ENCODE measurements at places on chromosomes 11 and 22.

- no peak for DNase-seq
These were observed 19.3 kb upstream of the NUCB2 start for GRCh38 chr11:17257196-17257595.

DNA sequence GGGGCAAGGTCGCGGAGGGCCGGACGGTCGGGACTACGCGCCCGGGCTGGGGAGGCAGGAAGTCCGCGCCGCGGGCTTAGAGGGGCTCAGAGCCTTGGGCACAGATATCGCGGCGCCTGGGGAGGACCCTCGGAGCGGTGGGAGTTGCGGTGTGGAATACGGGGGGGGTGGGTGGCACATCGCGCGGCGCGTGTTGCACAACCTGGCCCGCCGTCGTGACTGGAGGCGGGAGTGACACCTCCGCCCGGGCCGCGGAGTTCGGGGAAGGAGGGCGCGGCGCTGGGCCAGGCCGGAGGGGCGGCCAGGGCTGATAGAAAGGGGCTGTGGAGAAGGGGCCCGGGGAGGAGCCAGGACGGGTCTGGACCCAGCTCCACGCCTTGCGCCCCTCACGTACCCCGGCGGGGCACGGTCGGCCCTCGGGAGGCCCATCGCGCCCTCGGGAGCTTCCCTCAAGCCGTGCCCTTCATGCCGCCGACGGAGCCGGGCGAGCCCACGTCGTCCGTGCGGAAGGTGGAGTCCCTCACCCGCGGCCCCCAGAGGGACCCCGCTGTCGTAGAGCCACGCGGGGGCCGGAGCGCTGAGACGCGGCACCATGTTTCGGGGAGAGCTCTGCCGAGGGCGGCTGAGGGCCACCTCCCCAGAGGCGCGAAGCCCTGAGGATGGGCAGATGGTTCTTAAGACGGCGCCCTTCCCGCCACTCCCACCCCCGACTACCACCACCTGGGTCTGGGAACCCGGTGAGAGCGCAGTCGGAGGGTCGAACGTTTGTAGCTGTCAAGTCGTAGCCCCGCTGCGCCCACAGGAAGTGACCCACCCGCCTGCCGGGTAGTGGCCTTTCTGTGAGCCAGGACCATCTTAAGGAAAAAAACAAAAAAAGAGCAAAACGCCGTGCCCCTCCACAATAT is 729 bp downstream of the IL17RA start:
- DNase-seq = no peak

DNA sequence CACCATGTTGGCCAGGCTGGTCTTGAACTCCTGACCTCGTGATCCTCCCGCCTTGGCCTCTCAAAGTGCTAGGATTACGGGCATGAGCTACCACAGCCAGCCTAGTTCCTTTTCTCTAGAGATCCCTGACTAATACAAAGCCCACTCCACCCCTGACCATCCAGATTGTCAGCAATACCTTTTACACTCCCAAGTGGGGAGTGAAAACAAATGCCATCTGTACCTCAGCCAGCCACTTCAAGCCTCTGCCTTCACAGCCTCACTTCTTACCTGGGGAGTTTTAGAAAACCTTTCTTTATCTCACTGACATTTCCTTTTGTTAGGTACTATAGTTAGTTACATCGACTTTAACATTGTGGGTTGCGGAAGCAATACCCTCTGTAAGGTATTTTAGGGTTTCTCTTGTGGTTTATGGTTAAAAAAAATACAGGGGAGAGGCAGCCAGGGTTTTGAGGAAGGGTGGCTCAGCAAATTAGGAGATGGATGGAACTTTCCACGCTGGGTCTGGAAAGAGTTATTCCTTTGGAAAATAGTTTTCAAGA is 8.9 kb downstream of the TOM1 start:
- no peak for DNase-seq

GRCh38 chr22:36914390-36914752 is 943 bp downstream of the CSF2RB start:
- DNase-seq = no peak

DNA sequence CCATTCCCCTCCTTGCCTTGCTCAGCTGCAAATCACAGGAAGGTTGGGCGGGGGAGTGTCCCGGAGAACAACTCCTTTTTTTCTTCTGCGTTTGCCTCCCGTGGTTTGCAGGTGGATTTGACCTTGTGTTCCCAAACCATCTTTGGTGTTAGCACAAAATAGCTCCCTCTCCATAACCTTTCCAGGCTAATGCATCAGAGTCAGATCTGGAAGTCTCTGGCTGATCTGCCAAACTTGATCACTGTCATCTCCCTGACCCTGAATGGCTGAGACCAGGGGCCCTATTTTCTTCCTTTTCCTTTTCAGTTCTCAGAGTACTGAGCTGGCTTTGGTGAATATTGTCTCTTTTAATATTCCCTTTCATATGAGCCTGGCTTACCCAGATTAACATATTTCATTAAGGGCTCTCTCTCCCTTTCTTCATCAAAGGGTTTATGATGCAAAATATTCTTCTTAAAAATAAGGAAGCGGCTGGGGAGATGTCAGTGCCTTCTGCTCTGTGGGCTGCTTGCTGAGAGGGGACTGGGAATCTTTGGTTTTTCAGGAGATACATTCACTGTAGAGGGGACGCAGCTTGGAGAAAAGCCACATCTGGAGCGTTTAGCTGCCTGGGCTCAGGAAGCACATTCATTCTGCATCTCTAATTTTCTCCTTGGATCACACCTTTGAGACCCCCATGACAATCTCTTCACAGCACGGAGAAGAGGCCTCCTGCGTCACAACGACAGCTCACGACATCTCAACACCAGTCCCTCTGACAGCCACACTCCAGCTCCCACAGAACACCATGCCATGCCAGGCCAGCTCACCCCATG is 148.3 kb downstream of the CEP164 start:
- no peak for DNase-seq

- no peak for DNase-seq
These were observed 9.4 kb downstream of the DRAP1 start for GRCh38 chr11:65928667-65929066.

GRCh38 chr11:102583141-102583873 is 41.8 kb downstream of the MMP20 start:
- DNase-seq = no peak

DNA sequence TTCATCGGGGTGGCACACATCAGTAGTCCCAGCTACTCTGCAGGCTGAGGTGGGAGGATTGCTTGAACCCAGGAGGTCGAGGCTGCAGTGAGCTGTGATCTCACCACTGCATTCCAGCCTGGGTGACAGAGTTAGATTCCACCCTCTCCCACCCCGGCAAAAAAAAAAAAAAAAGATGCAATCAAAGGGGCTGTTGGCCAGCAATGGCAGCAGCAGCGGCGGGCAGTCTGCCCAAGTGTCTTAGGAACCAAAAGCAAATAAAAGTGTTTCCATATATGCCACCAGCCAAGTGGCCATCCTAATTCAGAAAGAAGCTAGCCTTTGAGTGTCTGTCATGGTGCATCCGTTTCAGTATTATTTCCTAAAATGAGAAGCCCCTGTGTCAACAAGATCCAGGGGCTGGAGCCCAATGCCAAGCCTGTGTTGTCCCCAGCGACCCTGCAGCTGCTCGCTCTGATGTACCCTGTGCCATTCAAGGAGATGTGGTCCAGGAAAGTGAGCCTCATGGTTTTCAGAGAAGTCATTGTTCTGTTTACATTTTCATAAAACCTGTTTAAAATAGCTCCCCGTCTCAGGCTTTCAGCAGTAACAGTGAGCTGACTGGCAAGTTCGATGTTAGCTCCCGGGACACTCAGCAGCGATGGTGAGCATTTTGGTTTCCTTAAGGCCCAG is 12.5 kb downstream of the CDPF1 start:
- DNase-seq = no peak

- no peak for DNase-seq
These were observed 1.9 kb upstream of the CSNK1E start for GRCh38 chr22:38318792-38319773.

DNA sequence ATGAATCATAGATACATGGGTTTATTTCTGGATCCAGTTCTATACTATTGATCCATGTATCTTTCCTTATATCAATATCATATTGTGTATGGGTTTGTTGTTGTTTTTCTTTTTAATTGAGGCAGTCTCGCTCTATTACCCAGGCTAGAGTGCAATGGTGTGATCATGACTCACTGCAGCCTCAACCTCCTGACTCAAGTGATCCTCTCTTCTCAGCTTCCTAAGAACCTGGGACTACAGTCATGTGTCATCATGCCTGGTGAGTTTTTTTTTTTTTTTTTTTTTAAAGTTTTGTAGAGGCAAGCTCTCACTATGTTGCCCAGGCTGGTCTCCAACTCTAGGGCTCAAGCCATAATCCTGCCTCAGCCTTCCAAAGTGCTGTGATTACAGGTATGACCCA is 1589.4 kb upstream of the TENM4 start:
- no peak for DNase-seq

- no peak for DNase-seq
These were observed 72.6 kb downstream of the HIPK3 start for GRCh38 chr11:33329705-33330329.

DNA sequence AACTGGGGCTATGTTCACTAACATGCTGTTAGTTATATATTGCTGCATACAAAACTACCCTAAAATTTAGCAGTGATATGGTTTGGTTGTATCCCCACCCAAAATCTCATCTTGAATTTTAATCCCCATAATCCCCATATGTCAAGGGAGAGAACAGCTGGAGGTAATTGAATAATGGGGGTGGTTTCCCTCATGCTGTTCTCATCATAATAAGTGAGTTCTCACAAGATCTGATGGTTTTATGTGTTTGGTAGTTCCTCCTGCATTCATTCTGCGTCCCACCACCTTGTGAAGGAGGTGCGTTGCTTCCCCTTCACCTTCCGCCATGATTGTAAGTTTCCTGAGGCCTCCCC is 10.0 kb upstream of the PATL1 start:
- DNase-seq = no peak

DNA sequence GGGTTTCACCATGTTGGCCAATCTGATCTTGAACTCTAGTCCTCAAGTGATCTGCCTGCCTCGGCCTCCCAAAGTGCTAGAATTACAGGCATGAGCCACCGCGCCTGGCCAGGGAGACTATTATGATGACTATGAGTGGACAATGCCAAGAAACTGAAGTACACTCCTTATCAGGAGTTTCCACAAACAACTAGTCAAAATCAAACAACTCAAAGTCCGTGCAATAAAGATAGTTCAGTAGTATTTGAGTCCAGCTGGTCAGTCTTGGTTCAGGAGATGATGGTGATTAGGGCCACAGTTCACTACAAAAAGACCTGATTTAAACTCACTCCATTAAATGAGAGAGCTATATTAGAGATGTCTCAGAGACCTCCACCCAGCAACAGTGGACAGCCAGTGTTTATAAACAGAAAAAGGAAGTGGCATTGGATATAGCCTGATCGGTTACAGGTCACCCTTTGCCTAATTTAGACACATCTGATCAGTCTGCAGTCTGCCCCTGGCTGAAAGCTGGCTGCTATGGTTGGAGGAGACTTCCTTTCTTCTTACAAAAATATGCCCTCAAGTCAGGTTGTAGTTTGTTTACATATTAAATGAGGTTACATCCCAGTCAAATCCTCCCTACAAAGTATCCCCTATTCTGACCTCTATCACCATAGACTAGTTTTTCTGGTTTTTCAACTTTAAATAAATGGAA is 17.0 kb downstream of the CD3E start:
- no peak for DNase-seq

- no peak for DNase-seq
These were observed 244.5 kb upstream of the MPPED2 start for GRCh38 chr11:30830681-30831080.

GRCh38 chr11:82004537-82005213 is 729.0 kb downstream of the FAM181B start:
- DNase-seq = no peak

DNA sequence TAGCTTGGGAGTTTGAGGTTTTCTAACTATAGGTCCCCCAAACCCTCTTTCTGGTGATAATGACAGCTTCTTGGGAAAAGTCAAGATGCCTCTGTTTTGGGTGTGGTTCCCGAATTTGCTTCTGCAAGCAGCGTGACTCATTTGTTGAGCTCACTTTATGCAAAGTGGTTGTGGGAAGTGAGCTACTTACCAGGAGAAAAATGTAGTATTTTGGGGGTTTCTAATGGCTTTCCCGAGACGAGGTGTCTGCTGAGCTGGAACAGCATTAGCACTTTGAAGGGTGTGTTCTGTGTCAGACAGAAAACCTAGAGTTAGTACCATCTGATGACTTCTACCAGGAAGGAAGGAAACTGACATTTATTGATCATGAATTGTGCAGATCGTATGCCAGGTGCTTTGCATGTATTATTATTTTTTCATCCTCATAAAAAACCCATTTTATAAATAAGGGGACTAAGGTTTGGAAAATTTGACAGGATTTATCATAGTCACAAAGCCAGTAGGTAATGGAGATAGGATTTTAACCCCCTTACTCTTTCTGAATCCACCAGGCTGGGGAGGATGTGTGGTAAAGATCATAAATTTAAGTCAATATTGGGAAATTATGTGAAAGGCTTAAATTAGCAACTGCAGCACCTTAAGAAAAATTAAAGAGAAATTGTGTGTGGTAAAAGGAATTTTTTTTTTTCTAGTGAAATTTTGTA is 108.8 kb upstream of the CD44 start:
- DNase-seq = no peak

DNA sequence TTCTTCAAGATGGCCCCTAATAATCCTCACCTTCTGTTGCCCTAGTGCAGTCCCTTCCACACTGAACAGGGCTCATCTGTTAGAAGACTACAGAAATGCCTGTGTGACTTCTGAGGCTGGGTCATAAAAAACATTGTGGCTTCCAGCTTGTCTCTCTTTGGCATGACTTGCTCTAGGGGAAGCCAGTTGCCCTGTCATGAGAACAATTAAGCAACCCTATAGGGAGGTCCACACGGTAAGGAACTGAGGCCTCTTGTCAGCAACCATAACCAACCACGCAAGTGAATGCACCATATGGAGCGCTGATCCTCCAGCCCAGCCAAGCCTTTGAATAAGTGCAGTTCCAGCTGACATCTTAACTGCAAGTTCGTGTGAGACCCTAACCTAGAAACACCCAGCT is 2.6 kb downstream of the LIPT2 start:
- no peak for DNase-seq

GRCh38 chr22:44538051-44538450 is 40.0 kb upstream of the RTL6 start:
- DNase-seq = no peak

DNA sequence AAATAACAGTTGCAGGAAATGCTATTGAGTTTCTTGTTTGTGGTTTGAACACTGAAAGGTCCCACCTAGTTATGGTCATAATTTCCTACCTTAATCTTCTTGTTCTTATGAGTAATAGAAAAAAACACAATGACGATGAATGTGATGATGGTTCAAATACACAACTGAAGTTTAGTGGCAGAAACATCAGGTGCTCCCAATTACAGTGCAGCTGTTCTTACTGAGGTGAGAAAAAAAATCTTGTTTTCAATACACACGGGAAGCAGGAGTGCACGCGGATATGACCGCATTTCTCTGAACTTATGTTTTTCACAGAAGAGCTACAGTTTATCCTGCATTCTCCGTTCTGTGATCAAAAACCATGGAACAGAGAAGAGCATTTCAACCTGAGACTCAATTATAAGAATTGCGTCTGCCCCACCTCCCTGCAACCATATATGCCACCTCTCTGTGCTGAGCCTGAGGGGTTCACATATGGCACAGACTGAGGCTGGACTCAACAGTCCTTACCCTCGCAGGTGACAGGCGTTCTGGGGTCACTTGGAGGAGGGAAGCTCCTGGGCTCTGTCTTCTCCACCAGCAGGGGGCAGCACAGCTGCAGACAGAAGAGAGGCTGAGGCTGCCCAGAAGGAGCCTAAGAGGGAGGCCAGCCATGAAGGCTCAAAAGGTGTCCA is 99.7 kb upstream of the IGLL5 start:
- peak; percentile 58 for DNase-seq

All from stimulated activated CD8-positive, alpha-beta memory T cell treated with anti-CD3 and anti-CD28 coated beads, Interleukin-7, amount 100 ng/mL, for 1 hour (primary cell).